ENCODE measurements at places on chromosomes 12 and 14.

GRCh38 chr12:55745361-55746173 lies 2.6 kb downstream of the GDF11 start:
- DNase-seq: peak; percentile 82

GRCh38 chr12:23415180-23415579 lies 534.3 kb downstream of the SOX5 start:
- DNase-seq: no peak

GRCh38 chr14:95696741-95697140 lies 10.5 kb downstream of the TCL1B start:
- DNase-seq: no peak

DNA sequence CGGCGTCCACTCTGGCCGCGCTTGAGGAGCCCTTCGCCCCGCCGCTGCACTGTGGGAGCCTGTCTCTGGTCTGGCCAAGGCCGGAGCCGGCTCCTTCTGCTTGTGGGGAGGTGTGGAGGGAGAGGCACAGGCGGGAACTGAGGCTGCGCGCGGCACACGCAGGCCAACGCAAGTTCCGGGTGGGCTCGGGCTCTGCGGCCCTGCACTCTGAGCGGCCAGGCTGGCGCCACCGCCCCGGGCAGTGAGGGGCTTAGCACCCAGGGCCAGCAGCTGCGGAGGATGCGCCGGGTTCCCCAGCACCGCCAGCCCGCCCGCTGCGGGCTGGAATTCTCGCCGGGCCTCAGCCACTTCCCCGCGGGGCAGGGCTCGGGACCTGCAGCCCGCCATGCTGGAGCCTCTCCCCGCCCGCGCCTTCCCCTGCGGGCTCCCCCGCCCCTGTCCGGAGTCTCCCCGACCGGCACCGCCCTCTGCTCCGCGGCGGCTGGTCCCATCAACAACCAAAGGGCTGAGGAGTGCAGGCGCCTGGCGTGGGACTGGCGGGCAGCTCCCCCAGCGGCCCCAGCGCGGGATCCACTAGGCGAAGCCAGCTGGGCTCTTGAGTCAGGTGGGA lies 921.2 kb upstream of the FOXG1 start:
- peak; percentile 15 for DNase-seq

DNA sequence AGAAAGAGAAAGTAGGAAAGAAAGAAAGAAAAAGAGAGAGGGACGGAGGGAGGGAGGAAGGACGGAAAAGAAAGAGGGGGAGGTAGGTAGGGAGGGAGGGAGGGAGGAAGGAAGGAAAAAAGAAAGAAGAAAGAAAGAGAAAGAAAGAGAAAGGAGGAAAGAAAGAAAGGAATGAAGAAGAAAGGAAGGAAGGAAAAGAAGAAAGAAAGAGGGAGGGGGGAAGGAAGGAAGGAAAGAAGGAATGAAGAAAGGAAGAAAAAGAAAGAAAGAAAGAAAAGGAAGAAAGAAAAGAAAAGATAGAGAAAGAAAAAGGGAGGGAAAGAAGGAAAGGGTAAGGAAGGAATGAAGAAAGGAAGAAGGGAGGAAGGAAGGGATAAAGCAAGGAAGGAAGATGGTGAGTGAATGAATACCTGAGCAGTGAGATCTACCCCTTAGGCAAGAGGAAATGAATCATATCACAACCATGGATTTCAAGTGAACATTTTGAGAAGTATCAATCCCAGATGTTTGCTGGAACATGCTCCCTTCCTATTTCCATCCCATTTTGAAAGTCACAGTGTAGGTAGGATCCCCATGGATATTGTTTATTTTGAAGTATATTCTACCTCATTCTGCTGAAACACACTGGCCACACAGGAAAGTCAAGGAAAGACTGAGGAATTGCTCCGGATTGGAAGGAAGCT lies 639.4 kb upstream of the TBX3 start:
- no peak for DNase-seq

GRCh38 chr14:32710731-32711680 lies 227.7 kb upstream of the NPAS3 start:
- DNase-seq: no peak

GRCh38 chr12:93126069-93126474 lies 197.0 kb upstream of the EEA1 start:
- DNase-seq: no peak

- DNase-seq: no peak
These were observed 322.6 kb downstream of the PCNX1 start for GRCh38 chr14:71229875-71230274.

DNA sequence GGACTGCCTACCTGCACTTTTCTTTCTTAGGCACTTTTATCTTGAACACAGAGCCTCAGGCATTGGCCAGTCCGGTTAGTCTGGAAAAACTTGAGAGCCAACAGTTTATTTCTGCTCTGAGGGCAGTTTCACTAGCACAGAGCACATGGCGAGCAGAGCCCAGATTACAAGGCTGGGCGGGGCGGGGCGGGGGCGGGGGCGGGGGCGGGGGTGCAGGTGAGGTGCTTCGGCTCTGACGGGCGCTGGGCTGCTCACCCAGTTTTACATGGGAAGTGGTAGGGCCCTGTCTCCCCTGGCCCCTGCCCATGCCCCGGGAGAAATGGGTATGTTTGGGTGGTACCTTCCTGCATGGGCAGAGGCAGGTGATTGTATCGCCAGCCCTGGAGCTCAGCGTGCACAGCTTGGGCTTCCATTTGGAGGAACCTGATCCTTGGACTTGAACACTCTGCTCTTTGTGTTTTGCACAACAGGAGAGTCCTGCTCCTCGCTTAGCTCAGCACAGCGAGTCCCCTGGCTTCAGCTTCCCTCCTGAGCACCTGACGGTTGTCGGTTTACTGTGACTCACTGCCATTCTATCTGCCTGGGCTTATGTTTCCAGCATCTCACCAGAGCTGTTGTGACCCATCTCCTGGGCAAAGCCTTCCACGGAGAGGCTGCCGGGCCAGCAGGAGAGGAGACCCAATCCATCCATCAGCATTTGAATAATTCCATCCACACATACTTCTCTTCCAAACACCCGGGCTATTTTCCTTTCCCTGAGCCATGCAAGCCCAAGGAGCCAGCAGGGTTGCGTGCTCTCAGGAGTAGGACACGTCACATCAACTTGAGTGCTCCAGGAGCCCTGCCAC lies 108.5 kb downstream of the ARF6 start:
- DNase-seq: peak; percentile 20

- DNase-seq: no peak
These were observed 15.2 kb downstream of the GOLGA3 start for GRCh38 chr12:132813443-132813842.
